ENCODE measurements at places on chromosomes 3 and 15.

GRCh38 chr3:172673210-172673679 is 37.6 kb downstream of the NCEH1 start:
- peak; percentile 42 for DNase-seq

GRCh38 chr3:4656059-4656458 is 162.9 kb downstream of the ITPR1 start:
- no peak for DNase-seq

DNA sequence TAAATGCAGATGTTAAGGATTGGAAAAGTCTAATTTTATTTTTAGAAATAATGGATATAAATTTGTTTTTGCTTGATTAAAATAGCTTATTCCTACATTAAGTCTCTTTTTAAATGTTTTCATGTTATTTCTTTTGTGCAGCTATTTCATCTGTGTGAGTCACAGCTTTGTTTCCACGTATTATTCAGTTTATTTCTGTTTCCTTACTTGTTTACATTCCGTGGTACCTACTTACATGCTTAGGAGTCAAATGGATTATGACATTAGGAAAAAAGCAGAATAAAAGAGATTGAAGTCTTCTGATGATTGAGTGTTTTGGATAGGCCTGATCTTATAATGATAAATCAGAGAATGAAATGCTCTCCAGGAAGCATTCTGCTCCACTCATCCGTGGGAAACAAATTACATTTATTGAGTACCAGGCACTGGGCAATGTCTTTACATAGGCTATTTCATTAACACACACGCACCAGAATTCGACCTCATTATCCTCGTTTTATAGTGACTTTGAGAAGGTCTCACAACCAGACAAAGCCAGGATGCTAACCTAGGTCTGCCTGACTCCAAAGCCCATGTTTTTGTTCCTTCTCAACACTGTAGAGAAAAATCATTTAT is 38.1 kb upstream of the RASA2 start:
- DNase-seq: no peak

DNA sequence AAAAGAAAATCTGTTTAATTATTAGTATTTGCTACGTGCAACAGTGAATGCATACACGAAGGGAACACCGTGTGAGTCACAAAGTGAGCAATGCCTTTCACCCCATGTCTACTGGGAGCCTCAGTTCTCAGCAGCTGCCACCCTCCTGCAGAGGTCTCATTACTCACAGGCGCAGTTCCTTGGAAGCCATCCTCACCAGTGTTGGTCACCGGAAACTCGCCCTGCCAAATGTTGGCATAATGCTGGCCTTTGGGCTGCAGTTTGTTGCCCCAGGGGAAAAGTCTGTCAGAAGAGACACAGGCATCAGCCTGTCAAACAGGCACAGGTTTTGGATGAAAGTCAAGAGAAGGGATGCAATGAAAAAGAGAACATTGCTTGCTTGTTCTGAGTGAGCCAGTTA is 50.1 kb downstream of the SUMF1 start:
- DNase-seq: no peak

DNA sequence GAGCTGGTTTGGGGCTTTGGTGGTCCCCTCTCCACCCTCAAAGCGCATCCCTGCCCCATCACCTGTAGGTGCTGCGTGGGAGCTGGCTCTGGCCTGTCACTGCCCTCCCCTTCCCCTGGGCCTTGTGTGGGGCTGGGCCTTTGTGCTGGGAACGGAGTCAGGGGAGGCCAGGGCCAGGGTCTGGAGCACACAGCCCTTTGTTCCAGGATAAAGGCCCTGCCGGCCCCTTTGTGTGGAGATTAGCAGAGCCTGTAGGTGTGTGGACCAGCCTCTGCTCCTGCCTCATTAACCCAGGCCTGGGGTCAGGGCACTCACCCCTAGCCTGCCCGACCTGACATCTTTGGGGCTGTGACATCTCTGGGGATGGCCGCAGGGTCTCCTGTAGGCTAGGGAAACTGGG is 8.9 kb downstream of the EPHB3 start:
- no peak for DNase-seq

- DNase-seq: peak; percentile 16
Measured at GRCh38 chr3:22960105-22960984, 242.8 kb upstream of the UBE2E2 start.

DNA sequence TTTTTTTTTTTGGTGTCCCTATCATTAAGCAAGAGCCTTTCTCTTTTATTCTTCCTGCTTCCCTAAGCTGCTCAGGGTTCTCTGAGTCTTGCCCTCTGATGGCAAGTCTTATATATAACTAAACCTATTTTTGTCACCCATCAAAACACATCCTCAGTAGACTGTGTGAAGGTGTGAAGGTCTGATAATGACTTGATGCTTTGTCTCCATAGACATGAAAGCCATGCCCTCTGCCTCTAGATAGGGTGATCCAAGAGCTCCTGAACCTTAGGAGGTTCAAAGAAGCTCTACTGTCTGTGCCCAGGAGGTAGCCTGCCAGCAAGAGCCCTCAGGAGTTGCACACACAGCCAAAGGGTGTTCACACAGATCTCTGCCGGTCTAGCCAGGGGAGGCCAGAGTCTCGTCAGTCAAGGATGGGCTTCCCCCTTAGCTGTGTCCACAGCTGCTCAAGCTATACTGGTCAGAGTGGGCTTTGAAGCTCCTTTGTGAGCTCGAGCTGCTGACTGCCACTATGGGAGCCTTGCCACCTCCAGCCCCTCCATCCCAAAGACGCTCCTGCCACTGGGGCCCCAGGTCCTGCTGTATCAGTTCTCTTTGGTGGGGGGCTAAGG is 13.1 kb upstream of the SNX22 start:
- DNase-seq: no peak

DNA sequence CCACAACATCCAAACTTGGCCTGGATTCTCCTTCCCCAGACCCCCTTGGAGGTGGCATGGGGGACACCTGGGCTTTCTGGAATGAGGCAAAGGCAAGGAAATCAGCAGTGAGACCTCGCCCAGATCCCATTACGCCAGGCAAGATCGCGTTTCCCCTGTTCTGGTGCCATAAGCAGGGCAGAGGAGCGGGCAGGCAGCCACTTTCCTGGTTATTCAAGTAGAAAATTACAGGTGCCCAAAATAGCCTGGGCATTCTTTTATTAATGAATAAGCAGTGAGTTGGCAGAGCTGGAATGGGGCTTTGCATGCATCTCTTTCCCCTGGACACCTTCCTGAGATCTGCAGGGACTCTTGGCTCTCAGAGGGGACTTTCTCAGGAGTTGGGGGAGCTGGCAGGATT is 31.5 kb upstream of the FAM107A start:
- DNase-seq: no peak

GRCh38 chr3:10833855-10834414 is 17.9 kb downstream of the SLC6A11 start:
- no peak for DNase-seq

- no peak for DNase-seq
Measured at GRCh38 chr3:158723991-158724390, 8.3 kb downstream of the RARRES1 start.

GRCh38 chr15:98651036-98651481 is 2.7 kb downstream of the IGF1R start:
- DNase-seq: no peak

DNA sequence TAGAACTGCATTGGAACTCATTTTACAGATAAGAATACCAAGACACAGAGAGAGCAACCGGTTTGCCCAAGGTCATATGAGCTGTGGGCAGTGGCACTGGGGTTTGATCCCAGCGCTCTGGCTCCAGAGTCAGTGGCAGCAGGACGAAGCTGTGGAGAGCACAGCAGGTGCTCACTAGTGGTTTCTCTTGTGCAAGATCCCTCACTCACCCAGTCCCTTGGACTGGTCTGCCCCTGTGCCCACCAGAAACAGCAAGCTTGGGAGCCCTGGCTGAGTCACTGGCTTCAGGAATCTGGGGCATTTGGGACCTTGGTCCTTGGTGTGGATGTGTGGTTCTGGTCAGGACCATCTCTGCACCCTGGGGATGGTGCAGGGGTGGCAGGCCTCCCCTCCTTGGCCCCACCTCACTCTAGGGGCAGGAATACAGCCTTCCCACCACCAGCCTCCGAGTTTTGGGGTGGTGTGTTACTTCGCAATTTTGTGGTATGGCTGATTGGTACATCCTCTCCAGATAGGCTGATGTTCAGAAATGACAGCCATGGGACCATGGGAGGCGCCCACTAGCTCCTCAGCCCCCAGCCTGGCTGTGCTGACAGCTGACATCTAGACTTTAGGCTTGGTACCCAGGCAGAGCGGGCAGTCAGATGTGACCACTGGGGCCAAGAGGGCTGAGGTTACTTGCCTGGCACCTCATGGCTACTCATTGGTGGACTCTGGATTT is 104.6 kb downstream of the LSM3 start:
- DNase-seq: no peak

DNA sequence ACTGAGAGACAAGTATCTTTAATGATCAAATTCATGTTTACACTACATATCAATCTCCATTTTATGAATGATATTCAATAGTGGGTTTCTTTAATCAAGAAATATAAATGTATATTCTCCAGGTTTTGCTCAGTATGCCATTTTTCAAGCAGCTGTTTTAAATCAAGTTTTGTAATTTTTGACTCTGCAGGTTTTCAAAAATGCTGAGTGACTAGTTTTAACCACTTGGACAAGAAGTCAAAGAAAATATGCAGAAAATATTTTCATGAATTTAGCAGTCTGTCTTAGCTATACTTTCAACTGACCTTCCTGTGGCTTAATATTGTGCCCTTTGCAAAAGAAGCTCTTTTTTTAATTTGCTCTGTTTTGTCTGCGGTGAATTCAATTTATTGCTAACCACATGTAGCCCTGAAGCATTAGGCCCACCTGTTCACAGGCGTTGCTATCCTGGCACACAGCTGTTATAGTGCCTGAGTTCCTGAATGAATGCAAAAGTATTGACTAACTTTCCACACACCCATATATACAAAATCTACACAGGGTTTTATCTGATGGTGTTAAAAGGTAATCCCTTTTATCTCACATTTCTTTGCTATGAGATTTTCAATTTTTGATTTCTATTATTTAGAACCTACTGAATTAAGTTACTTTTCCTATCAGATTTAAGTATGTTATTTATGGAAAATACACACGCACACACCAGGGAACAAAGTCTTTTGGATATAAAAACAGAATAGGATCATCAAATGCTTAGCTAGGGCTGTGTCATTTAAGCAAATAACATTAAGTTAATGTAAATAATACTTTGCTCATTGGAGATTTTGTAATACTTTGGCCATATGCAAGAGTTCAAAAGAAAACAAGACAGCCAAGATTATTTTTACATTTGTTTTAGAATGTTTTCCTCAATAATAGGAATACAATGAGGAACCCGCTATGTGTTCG is 1166.1 kb upstream of the GBE1 start:
- no peak for DNase-seq

- DNase-seq: no peak
Measured at GRCh38 chr3:109806929-109807328, 469.6 kb upstream of the DPPA4 start.

DNA sequence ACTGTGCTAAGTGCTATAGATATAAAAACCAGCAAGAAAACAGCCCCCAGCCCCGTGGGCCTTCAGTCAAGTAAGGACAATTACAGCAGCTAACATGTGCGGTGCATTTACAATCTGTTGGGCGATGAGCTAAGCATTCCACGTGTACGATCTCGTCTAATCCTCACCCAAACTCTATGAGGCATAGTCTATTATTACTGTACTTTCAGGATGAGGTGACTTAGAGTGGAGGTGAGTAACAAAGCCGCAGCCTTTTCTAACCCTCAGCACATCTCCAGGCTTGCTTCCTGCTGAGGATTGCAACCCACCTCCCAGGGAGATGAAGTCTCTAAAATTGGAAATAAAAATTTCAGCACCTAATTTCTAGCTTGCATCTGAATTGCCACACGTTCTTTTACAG is 53.2 kb upstream of the MCF2L2 start:
- no peak for DNase-seq

GRCh38 chr3:143090976-143091837 is 28.4 kb upstream of the CHST2 start:
- DNase-seq: no peak

DNA sequence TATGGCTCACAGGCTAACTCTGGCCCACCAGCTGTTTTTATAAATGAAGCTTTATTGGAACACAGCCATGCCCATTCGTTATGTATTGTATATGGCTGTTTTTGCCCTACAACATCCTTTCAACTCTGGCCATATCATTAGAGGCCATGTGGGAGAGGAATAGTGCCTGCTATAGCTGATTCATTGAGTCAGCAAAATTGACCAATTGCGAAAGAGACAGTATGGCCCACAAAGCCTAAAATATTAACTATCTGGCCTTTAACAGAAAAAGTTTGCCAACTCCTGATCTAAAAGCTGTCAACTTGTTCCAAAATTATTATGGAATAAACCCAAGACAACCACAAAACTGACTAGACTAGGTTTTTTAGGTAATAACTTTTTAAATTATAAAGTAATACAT is 1.4 kb downstream of the NR1I2 start:
- no peak for DNase-seq

GRCh38 chr15:25088261-25088790 is 133.5 kb downstream of the SNRPN start:
- DNase-seq: no peak
